ENCODE measurements at places on chromosomes 2 and 18.

DNA sequence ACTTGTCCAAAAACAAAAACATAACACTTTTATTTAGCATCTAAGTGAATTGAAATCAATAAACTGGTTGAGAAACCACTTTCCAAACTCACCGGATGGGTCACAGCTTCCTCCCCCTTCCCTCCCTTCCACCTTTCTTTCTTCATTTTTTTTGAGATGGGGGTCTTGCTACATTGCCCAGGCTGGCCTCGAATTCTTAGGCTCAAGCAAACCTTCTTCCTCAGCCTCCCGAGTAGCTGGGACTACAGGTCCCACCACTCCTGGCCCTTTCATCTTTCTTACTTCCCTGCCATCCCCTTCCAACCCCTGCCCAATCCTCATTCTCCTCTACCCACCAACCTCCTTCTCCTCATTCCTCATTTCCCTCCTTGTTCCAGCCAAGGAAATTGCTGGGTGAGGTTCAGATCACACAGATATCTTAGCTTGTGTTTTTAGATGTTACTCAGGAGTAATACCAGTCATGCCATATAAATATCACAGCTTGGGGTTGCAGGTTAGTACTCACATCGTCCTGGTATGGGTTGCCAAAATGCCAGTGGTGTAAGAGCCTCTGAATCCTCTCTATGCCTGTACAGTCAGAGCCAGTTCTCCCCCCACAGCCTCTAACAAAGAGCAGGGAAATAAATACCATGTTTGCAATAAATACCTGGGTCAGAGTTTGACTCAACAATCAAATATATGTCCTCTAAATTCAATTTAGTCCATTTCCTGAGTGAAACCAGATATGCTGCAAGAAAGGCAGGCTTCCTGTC is 132.7 kb upstream of the NDUFV2 start:
- no peak for DNase-seq

GRCh38 chr2:191312163-191312562 is 67.0 kb downstream of the MYO1B start:
- no peak for DNase-seq

GRCh38 chr2:5846881-5847280 is 154.7 kb downstream of the SOX11 start:
- no peak for DNase-seq

DNA sequence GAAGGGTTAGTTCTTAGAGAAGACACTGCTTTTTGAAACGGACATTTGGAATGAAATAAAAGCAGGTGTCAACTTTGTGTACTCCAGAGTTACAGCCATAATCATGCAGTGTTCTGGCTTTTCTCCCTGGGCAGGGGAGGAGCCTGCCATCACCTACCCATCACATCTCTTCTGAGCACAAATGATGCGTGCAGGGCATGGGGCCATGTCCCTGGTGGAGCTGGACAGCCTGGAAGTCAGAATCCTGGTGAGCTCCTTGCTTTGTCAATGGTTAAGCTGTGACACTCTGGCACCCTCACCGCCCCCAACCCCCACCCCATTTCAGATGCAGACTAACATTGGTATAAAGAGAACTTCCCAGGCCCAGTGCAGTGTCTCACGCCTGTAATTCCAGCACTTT is 53.1 kb downstream of the PDCL3 start:
- DNase-seq = no peak

GRCh38 chr2:33437297-33437696 is 39.2 kb upstream of the RASGRP3 start:
- no peak for DNase-seq

- DNase-seq = no peak
These were observed 68.6 kb upstream of the LHCGR start for GRCh38 chr2:48824116-48824515.

DNA sequence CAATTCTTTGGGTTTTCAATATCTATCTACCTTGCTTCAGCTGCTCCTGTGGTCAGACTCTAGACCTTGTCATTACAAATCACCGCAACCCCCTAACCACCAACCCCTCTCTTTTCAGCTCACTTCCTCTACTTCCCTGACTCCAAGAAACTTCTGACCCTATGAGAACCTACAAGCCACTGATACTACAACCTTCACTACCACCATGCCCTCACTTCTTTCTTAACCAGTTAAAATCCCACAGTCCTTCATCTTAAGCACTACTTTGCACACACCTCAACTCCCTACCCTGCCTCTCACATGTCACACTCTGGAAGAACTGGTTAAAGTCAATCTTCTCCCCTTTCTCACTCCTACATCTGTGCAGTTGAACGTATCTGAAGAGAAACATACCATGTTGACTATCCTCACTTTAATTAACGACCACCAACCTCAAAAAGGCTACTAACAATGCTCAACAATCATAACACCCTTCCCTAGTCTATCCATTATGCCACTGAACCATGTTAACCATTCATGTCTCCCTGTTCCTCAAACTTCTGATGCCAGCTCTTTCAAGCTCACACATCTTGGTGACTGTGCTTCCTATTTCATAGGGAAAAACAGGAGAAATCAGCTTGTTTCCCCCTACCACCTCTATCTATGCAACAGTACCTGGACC is 12.6 kb downstream of the EIF2AK3 start:
- no peak for DNase-seq

GRCh38 chr2:112154246-112155117 is 16.3 kb downstream of the FBLN7 start:
- DNase-seq = peak; percentile 15

DNA sequence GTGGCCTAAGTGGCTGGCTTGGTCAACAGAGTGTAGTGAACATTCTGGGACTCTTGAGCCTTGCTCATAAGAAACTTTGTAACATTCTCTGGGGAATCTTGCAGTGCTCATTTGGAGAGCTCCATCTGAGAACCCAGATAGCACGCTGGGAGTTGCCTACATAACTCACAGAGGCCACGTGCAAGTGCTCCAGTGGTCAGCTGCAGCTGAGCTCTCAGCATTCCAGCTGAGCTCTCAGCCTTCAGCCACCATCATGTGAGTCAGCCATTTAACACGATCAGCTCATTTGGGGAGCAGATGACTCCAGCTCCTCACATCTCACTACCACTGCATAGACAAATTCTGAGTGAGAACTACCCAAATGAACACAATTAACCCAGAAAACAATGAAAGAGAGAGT is 25.5 kb upstream of the CTNNA2 start:
- DNase-seq = no peak

DNA sequence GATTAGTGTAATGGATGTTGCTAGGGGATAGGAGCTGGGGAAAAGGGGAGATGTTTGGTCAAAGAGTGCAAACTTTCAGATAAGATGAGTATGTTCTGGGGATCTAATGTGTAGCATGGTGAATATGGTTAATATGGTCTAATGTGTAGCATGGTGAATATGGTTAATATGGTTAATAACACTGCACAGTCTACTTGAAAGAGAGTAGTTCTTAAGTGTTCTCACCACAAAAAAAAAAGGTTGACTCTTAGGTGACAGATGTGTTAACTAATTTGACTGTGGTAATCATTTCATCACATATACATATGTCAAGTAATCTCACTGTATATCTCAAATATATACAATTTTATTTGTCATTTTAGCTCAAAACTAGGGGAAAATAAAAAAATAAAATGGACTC is 121.3 kb upstream of the CD226 start:
- no peak for DNase-seq

DNA sequence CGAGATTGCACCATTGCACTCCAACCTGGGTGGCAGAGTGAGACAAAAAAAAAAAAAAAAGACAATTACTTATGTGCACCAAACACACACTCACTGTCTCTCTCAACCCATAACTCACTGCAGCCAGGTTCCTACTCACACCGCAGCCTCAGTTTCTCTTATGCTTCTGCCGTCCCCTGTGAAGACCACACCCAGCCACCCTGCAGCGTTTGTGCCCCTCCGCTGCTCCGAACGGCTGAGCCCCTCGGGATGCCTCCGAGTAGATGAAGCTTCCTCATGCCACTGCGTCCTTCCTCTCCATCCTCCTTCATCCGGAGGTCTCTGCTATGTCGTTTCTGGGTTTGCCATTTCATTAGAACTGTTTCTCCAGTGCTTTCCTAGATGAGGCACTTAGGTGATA is 160.1 kb downstream of the TWIST2 start:
- DNase-seq = no peak

DNA sequence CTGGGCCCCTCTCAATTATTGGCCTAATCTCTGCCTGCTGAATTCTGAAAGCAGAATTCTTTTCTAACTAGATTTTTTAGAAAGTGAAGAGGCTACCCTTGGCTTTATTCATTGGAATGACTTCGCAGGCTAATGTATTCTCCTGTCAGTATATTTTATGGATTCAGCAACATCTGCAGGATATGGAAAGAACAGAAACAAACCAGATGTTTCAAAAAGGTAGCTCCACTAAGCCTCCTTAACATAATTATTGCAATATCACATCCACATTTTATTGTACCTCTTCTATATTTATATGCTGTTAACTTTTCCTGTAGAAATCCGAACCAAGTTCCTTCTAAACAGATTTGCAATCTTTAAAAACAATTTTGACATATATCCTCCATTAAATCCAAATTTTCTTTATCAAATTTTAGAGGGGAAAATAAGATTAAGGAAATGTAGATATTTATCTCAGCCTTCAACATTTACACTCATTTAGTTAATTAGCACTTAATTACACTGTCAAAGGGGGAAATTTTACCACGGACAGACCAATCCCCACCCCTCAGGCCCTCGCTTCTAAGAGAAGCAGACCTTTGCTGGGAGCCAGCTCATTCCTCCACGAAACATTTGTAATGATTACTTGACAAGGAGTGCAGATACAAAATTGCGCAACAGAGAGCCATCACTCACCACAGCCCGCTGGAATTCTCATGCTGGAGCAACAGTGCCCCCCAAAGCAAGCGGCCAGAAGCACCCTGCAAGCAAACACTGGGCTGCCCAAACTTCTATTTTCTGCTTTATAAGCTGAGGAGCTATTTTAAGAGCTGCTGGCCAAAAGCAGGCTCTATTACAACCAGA is 253.4 kb downstream of the ETAA1 start:
- DNase-seq = no peak

DNA sequence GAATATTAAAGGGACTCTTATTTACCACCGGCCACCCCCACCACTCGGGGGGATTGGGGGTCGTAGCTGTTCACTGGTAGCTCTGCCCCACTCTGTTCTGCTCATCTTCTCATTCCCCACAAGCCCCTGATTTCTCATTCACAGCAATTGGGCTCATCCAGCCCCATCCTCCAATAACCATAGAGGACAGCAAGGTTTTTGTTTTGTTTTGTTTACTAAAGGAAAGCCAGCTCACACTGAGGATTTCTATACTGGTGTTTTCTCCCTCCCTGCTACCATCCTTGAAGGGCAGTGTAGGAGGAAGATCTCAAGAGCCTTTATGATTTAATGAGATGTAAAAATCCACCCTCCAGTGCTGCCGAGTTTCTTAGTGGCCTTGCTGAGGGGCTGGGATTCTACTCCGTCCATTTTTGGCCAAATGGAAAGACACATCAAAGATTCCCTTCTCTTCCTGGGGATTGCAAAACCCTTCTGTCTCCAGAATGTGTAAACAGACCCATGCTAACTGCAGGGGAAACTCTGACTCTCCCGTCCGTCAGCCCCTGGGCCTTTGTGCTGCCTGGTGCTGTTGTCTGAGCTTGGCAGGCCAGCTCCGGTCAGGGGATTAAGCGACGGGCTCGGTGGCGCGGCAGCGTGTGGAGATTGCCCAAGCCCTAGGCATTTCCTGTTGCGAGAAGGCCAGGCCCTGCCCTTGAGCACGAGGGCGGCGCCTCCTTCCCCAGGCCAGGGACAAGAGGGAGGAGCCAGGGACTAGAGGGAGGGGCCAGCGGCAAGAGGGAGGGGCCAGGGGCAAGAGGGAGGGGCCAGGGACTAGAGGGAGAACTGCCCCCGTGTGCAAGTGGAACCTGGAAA is 165.0 kb downstream of the ANTXR1 start:
- DNase-seq = no peak

- peak; percentile 18 for DNase-seq
These were observed 68.9 kb upstream of the FZD7 start for GRCh38 chr2:201964631-201965206.

- peak; percentile 13 for DNase-seq
These were observed 2.1 kb downstream of the NCKAP1 start for GRCh38 chr2:183035954-183036669.

GRCh38 chr2:205808486-205809121 is 126.3 kb downstream of the NRP2 start:
- DNase-seq = no peak

- DNase-seq = no peak
These were observed 162.5 kb upstream of the EPAS1 start for GRCh38 chr2:46134531-46135227.

GRCh38 chr2:45649858-45650811 is 1.3 kb upstream of the PRKCE start:
- peak; percentile 37 for DNase-seq

GRCh38 chr18:80034852-80035406 is 695 bp downstream of the RBFA start:
- no peak for DNase-seq

DNA sequence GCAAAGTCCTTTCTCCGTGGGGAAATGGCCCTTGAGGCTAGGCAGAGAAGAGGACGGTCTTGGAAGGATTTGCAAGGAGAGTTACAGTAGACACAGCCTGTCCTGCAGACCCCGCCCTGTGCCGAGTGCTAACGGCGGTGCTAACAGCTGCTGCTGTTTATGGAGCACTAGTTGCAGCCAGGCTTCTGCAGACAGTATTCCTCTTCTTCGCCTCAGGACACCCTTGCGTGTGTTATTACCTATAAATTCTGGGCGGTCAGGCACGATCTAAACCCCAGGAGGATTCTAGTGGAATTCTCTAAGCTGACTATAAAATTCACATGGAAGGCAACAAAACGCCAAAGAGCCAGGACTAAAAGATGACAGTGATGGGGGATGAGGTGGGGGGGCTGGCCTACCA is 139.8 kb downstream of the GLI2 start:
- DNase-seq = no peak
